Suprapubic skin (tissue), 4 donors: ENCODE measurements at places on chromosomes 3 and 15. TPM values are rescaled to one million over a fixed set of nuclear protein-coding genes. Genes with fewer than 3 reads are reported as not detected.

- no peaks in the 10 kb centered on the region for H3K27me3 ChIP-seq
- H3K4me1 ChIP-seq: peaks cover 7% of the 10 kb centered on the region
- H3K4me3 ChIP-seq: no peak overlapping the region
- peaks cover 14% of the 10 kb centered on the region for H3K36me3 ChIP-seq
- no peak for DNase-seq
Observed at GRCh38 chr15:82139823-82140268, 94.0 kb upstream of the MEX3B start.

- no peak overlapping the region for H3K27ac ChIP-seq
- H3K27me3 ChIP-seq: no peaks in the 10 kb centered on the region
- H3K36me3 ChIP-seq: no peaks in the 10 kb centered on the region
- no peak overlapping the region for H3K4me3 ChIP-seq
- DNase-seq: no peak
Observed at GRCh38 chr3:118436697-118437262, 597.9 kb downstream of the IGSF11 start.

DNA sequence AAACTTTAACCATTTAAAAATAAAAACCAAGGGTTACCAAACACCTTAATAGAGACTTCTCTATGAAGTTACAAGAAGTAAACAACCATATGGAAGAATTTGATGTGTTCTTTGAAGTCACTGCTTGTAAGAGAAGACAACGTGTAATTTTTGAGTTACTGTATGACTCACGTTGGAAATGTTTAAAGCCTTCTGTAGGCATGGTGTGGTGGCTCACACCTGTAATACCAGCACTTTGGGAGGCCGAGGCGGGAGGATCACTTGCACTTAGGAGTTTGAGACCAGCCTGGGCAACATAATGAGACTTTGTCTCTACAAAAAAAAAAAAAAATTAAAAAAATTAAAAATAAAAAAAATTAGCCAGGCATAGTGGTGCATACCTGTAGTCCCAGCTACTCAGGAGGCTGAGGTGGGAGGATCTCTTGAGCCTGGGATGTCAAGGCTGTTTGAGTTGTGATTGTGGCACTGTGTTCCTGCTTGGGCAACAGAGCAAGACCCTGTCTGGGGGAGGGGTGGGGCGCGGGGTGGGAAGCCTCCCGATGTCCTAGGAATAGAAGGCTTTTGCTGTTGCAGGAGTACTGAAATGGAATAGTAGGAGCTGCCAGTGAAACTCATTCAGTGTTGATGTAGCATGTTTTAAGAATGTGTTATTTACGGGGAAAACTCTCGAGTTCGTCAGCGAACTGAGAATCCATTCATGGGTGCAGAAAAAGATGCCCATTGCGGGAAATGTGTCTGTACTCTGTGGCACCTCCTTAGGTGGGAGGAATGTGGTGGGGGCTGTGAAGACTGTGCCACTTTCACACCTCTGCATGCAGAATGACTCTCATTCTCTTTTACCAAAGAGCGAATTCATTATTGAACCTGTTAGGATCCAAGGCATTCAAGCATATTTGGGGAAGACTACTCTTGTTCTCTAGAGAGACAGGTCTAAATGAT lies 134.2 kb downstream of the FNDC3B start:
- H3K27ac ChIP-seq: no peak overlapping the region
- H3K4me3 ChIP-seq: no peak overlapping the region
- peaks cover 31% of the 10 kb centered on the region for H3K4me1 ChIP-seq
- H3K27me3 ChIP-seq: no peaks in the 10 kb centered on the region
- DNase-seq: no peak

- no peaks in the 10 kb centered on the region for H3K4me1 ChIP-seq
- H3K36me3 ChIP-seq: no peaks in the 10 kb centered on the region
- no peaks in the 10 kb centered on the region for H3K27me3 ChIP-seq
- no peak overlapping the region for H3K4me3 ChIP-seq
- H3K27ac ChIP-seq: no peak overlapping the region
Observed at GRCh38 chr3:188380252-188380651, 226.3 kb downstream of the LPP start.

DNA sequence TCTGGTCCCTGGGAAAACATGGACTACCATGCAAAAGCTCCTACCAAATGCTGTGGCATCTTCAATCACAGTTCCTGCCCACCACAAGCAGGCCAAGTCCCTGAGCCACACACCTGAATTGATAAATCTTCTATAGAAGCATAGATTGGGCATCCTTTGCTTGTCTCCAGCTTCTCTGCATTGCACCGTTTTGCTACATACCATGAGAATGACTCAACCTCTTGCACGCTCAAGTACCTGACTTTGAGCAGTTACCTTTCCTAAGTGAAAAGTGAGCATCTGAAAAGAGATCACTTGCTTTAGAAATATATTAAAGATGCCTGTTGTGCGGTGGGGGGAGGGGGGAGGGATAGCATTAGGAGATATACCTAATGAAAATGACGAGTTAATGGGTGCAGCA lies 31.3 kb downstream of the GATM start:
- H3K27ac ChIP-seq: no peak overlapping the region
- no peaks in the 10 kb centered on the region for H3K27me3 ChIP-seq
- H3K4me1 ChIP-seq: no peaks in the 10 kb centered on the region
- DNase-seq: no peak
- H3K36me3 ChIP-seq: no peaks in the 10 kb centered on the region

DNA sequence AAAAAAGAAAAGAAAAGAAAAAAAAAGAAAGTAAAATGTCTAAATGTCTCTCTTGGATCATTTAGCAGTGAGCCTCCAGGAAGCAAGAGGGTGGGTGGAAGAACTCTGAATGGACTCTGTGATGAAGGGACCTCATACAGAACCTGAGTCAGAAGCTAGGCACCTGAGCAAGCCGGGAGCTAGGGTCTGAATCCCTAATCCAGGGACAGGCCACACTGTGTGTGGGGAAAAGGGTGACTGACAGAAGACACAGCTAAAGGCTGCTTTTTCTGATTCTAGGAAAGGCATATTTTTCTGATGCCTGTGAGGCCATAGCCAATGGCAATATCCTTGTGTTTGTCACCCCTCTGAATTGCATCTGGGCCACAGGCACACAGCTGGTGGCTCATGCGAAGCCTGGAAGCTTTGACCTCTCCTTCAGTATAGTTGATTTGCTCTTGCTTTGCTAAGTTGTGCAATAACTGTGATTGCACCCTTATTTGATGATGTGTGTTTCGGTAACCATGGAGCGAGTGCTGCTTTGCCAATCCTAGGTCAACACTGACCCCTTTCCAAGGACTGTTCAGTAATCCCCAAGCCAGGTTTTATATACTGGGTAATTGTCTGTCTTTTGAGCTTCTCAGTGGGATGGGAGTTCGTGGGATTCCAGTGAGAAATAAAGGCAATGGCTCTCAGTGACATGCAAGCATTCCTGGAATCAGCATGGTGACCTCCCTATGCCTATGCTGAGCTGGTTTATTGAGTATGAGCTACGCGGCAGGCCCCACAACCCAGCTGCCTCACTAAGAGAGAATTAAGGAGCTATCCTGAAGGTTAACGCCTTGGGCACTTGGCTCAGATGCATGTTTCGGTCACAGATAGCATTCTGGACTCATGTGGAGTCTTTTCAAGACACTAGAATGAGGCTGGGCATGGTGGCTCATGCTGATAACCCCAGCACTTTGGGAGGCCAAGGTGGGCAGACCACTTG lies 49.0 kb upstream of the OSBPL11 start:
- peak; percentile 68 for DNase-seq
- no peaks in the 10 kb centered on the region for H3K27me3 ChIP-seq
- H3K36me3 ChIP-seq: no peaks in the 10 kb centered on the region
- peak overlapping the region; percentile 49 for H3K27ac ChIP-seq
- H3K4me3 ChIP-seq: no peak overlapping the region

GRCh38 chr3:22089284-22089683 lies 338.3 kb upstream of the ZNF385D start:
- no peaks in the 10 kb centered on the region for H3K36me3 ChIP-seq

DNA sequence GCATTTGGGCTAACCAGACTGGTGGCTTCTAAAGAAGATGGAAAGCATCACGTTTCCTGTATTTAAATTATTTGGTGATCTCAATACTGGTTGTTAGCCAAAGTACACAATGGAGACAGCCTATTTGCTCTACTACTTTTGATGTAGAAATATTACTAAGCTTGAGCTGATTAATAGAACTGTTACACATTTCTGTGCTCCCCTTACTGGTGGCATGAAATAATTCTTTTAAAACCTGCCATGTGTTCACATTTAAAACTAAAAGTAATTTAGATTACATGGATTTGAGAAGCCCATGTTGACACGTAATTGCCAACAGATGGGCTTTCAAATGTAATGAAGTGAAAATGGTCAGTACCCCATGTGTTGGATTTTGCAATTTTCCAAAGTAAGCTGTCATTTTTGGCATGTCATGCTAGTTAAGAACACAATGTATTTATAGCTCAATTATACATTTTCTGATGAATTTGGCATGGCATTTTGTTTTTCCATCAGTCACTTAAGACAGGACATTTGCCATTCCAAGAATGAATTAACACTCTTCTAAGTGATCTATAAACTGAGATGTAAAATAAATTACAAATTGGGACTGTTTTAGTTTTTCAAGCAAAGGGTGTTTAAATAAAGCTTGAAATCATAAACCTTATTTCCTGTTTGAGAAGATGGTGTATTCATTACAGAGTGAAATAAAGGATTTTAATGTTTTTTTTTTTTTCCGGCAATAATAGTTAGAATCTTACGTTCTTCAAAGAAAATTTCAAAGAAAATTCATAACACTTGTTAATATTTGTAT lies 10.8 kb upstream of the RARRES1 start:
- no peak overlapping the region for H3K4me3 ChIP-seq
- peaks cover 10% of the 10 kb centered on the region for H3K4me1 ChIP-seq
- no peaks in the 10 kb centered on the region for H3K36me3 ChIP-seq
- H3K27ac ChIP-seq: peak overlapping the region; percentile 24
- H3K27me3 ChIP-seq: no peaks in the 10 kb centered on the region

DNA sequence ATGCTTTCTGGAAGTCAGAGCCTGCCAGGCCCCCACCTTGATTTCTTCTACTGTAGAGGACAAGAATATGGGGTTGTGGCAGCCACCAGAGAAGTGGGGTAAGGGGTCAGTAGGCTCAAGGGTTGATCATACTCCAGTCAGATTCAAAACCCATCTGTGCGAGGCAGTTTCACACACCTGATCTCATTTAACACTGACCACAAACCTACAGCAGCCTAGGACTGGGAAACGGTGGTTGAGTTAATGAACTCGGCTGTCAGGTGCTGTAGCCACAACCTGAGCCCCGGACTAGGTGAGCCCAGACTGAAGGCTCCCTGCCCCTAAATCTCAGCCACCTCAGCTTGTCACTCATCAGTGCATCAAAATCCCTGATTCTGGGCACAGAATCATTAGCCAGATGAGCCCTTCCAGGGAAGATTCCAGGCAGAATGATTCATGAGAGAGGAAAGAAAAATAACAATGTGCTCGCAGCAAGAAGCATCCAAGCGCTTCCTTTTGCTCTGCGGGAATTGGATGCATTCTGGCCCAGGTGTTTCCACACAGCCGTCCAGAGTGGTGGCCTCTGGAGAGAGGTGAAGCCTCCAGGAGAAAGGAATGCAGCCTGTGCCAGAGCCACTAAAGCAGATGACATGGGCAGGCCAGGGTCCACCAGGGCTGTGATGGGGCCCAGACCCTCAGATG lies 102.1 kb downstream of the SRGAP3 start:
- H3K27me3 ChIP-seq: no peaks in the 10 kb centered on the region
- no peaks in the 10 kb centered on the region for H3K36me3 ChIP-seq
- H3K27ac ChIP-seq: no peak overlapping the region
- peaks cover 16% of the 10 kb centered on the region for H3K4me1 ChIP-seq
- DNase-seq: no peak
- H3K4me3 ChIP-seq: no peak overlapping the region

- no peaks in the 10 kb centered on the region for H3K27me3 ChIP-seq
- H3K4me3 ChIP-seq: no peak overlapping the region
- no peaks in the 10 kb centered on the region for H3K4me1 ChIP-seq
- H3K27ac ChIP-seq: no peak overlapping the region
- H3K36me3 ChIP-seq: no peaks in the 10 kb centered on the region
- no peak for DNase-seq
Observed at GRCh38 chr3:115689928-115690327, 66.6 kb downstream of the GAP43 start.

- no peaks in the 10 kb centered on the region for H3K4me1 ChIP-seq
- H3K36me3 ChIP-seq: no peaks in the 10 kb centered on the region
- no peaks in the 10 kb centered on the region for H3K27me3 ChIP-seq
- H3K4me3 ChIP-seq: no peak overlapping the region
- H3K27ac ChIP-seq: no peak overlapping the region
Observed at GRCh38 chr15:24761704-24762302, 86.2 kb downstream of the NPAP1 start.

- DNase-seq: no peak
- no peak overlapping the region for H3K4me3 ChIP-seq
- no peaks in the 10 kb centered on the region for H3K4me1 ChIP-seq
- no peak overlapping the region for H3K27ac ChIP-seq
Observed at GRCh38 chr3:155352900-155353490, 59.5 kb upstream of the STRIT1 start.

GRCh38 chr3:124611520-124611919 lies 118.7 kb upstream of the UMPS start:
- DNase-seq: no peak
- H3K27me3 ChIP-seq: no peaks in the 10 kb centered on the region
- no peaks in the 10 kb centered on the region for H3K36me3 ChIP-seq
- no peak overlapping the region for H3K4me3 ChIP-seq

GRCh38 chr3:60190073-60190472 lies 1061.2 kb downstream of the FHIT start:
- H3K27ac ChIP-seq: no peak overlapping the region
- H3K4me3 ChIP-seq: no peak overlapping the region
- H3K36me3 ChIP-seq: no peaks in the 10 kb centered on the region
- no peaks in the 10 kb centered on the region for H3K4me1 ChIP-seq
- DNase-seq: no peak

Gene BNC1
- total RNA-seq: 60.5 TPM

Gene MASP1
- 3.2 TPM for total RNA-seq

Gene THBS1
- total RNA-seq: 396 TPM

Gene GATM
- total RNA-seq: 195 TPM

Gene RNF13
- 52.1 TPM for total RNA-seq

Gene GOLGA6C
- total RNA-seq: not detected

Gene TRAT1
- total RNA-seq: 0.76 TPM
